ENCODE measurements at places on chromosomes 1 and 21.

DNA sequence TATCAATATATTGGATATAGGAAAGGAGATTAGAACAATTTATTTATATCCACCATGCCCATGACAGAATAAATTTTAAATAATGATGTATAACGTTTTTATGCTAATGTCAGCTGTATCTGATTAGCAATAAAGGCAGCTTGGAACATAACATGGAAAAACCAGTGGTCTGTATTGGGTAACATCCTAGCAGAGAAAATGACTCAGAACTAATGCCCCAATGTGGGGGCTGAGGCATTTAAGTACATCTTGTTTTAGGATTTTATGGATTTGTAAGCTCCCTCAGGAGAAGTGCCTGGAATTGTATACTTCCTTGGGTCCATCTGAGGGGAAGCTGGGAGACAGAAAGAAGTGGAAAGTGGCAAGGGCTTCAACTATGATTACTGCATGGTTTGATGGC, 82.3 kb downstream of the HMCN1 start:
- DNase-seq = no peak

DNA sequence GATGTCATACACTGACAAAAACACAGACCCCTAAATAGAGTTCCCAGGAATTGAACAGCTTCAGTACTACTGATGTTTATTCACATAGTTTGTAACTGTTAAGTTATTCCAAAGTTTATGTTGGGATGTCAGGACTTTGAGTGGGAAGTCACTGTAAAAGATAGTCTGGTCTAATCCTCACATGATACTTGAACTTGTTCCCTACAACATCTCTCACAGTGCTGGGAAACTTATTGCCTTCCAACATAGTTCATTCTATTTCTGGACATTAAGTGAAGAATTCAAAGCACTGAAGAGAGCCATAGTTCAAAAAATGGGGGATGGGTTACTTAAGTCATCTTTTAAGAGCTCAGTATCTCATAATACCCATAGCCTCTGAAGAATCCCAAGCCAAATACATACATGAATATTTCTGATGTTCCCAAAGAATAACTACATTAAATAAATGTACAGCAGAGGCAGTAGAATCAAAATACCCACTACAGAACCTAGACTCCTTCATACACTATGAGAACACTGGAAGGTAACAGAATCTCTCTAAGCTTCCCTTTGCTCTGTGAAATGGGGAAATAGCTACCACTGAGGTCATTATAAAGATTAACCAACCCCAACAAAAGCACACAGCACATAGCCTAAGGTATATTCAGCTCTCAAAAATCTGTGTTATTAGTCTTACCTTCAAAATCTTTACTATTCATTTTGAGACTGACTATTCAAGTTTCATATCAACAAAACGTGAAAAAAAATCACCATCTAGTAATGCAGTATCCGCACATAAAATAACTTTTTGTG, 81.4 kb downstream of the ESRRG start:
- no peak for DNase-seq

GRCh38 chr1:44723064-44723463, 7.9 kb downstream of the RNU5D-1 start:
- DNase-seq = no peak

DNA sequence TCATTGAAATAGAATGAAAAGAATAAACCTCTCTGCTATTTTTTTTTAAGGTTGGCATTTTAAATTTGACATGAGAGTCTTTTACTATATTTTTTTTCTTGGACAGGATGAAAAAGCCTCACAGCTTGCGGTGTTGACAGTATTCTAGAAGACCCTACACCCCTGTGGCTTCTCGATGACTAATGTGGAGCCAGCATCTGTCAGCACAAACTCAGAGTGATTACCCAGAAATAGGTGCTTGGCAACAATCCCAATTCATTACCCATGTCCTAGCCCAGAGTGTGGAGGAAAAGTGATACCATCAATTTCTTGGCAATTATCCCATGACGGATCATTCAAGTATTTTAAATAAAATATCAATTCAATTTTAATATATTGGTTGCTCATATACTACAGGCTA, 186.8 kb upstream of the MAP1LC3C start:
- no peak for DNase-seq

GRCh38 chr1:6891781-6892579, 106.7 kb downstream of the CAMTA1 start:
- DNase-seq = no peak

DNA sequence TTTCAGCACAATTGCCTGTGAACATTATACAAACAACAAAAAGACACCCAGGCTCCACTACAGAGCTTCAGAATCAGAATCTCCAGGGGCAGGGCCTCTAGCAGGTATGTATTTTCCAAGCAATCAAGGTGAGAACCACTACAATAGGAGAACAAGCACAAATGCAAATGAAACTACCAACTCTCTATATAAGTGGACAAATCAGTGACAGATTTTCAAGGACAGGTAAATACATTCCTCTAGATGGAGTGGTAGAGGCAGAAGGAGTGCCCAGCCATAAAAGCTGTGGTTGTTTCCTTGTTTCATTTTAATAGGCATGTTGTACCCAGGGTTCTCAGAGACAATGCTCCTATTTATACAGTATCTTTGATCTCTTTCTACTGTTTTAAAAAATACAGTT, 20.1 kb upstream of the CCDC17 start:
- DNase-seq = no peak

GRCh38 chr1:56466538-56466937, 112.8 kb downstream of the PLPP3 start:
- DNase-seq = no peak

DNA sequence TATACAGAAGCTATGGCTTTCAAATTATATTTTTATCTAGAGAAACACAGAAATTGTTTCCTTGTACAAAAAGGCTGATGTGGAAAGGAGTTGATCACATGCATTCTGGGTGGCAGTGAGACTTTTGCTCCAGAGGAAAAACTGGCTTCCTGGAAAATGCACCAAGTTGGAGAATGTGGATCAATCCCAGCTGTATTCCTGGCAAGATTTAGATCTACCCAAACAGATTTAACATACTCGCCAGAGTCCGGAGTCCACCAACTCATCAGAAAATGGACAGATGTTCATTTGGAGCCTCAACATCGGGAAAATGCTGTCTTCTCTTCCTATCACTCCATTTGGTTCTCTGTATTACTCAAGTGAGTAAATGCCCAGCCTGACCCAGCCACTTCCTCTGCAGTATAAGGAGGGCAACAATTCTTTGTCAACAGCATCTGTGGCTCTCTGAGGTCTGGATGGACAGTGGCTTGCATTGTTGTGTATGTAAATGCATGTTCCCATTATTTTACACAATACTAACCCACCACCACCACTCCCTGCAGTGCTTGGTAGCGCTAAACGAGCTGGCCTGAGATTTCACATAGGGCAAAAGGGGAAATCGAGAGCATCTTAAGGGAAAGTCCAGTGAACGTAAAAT, 226.2 kb upstream of the IRF2BP2 start:
- no peak for DNase-seq

- no peak for DNase-seq
These were observed 261.5 kb downstream of the SEC16B start for GRCh38 chr1:177708406-177708805.

GRCh38 chr1:20086800-20087199, 16.8 kb downstream of the PLA2G5 start:
- DNase-seq = no peak

All from NCI-H510A treated with DMSO at 0.1 percent for 48 hours (cell line).